Activated T-cell treated with anti-CD3 and anti-CD28 coated beads for 48 hours (primary cell): ENCODE measurements at places on chromosomes 3 and 15.

GRCh38 chr3:5186089-5186857, 1.2 kb upstream of the EDEM1 start:
- DNase-seq = no peak

GRCh38 chr3:116148881-116149851, 296.1 kb downstream of the LSAMP start:
- no peak for DNase-seq

- DNase-seq = no peak
Observed at GRCh38 chr3:62500556-62501288, 127.4 kb upstream of the FEZF2 start.

DNA sequence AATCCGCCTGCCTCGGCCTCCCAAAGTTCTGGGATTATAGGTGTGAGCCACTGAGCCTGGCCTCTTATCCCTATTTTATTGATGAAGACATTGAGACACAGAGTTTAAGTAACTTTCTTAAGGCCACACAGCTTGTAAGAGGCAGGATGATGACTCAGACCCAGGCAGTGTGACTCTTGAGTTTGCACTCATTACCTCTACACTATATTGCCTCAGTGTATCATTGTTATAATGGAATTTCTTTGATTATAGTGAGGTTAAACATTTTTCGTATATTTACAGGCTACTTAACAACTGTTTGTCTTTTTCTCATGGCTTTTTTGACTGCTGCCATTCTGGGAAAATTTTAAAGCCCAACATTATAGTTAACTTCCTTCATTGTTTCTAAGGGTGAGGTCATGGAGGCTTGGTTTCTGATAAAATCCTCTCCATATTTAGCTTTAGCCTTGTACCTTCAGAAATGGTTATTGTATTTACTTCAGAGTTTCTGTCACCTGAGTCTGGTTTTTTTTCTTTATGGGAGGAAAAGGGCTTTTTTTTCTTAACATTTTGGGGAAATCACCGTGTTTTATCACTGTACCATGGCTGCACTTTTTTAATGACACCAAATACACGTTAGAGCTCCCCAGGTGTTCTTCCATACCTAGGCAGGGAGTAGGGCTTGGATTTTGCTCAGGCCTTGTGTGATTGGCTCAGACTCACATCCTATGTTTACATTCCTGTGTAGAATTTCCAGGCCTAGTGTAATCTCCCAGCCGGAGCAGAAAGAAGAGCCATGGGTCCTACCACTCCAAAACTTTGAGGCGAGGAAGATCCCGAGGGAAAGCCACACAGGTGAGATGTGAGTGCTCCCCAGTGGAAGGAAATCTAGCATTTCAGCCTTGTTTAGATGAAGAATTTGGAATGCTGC, 6.3 kb downstream of the ZNF774 start:
- DNase-seq = no peak

DNA sequence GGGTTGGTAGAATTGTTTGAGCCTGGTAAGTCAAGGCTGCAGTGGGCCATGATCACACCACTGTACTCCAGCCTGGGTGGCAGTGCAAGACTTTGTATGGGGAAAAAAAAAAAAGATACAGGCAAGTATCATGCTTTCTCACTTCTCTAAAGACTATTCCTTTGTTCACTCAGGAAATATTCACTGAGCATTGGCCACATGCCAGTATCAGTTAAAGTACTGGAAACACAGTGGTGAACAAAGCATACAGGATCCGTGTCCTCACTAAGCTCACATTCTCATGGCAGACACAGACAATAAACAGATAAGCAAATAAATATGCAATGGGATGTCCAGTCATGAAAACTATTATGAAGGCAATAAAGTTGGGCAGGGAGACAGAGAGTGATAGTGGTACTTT, 5.1 kb upstream of the MTHFS start:
- no peak for DNase-seq

DNA sequence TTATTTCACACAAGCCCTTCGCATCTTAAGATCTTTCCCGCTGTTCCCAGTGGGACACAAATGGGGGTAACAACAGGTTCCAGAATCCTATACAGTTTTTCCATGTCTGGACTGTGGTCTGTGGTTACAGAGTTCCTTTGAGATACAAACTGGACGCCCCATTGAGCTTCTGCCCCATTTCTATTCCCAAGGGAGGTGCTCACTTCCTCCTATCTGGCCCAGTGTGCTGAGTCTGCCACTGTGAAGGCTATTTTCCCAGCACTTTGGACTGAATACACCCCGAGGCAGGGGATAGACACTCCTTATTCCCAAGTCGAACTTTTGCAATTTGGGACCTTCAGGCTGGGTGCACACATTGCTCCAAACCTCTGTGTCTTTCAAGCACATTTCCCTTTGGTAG, 44.0 kb downstream of the MESD start:
- DNase-seq = no peak

DNA sequence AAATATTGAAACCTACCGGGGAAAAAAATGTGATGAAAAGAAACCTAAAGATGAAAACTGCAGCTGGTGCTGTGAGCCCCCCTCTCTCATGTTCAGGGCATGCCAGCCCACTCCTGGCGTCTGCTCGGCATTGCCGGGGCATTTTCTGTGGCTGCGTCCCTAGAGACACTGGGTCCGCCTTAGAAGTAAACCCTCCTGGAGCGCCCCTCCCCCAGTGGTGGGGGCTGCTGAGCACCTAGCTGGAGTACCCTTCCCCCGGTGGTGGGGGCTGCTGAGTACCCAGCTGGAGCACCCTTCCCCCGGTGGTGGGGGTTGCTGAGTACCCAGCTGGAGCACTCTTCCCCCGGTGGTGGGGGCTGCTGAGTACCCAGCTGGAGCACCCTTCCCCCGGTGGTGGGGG, 24.5 kb upstream of the GABRA5 start:
- DNase-seq = no peak

DNA sequence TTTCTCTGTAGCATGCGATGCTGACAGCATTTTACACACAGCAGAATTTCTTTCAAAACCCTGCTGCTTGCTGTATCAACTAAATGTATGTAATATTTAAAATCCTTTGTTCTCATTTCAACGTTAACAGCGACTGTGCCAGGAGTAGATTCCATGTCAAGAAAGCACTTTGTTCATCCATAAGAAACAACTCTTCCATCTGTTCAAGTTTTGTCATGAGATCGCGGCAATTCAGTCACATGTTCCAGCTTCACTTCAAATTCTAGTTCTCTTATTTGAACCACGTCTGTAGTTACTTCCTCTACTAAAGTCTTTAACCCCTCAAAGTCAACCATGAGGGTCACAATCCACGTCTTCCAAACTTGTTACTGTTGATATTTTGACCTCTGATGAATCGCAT, 50.6 kb downstream of the SMARCC1 start:
- DNase-seq = no peak

DNA sequence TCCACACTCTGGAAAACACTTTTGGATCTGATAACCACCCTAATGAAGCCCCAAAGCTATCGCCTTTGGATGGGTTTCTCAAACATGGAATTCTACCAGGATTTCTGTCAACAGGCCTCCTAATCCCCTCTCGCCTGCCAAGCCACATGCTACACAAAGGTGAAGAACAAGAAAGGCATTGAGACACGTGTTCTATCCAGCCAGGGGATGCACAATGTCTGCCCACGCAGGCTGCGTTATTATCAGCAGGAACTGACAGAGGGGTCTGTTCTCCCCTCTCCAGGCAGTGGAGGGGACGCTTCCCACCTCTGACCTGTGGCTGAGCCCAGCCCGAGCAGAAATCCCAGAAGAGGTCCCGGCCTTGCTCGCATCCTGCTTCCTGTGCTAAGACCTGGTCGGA, 45.4 kb upstream of the THBS1 start:
- DNase-seq = no peak

DNA sequence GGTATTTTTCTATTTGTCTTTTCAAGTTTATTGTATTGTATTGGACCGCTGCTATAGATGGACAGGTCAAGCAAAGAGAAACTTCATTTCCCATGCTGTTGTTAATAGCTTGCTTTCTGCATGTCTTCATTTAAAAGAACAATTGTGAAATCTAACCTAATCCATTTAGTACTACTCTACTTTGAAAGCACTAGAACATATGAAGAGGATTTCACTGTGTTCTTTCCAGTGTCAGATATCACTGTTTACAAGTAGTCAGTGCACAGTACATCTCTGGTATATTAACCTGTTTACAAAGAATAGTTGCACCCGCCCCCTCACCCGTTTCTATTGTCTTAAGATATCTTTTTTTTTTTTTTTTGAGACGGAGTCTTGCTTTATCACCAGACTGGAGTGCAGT, 21.8 kb upstream of the EDEM1 start:
- DNase-seq = no peak

- no peak for DNase-seq
Observed at GRCh38 chr3:12536423-12536822, 8.9 kb downstream of the MKRN2OS start.

DNA sequence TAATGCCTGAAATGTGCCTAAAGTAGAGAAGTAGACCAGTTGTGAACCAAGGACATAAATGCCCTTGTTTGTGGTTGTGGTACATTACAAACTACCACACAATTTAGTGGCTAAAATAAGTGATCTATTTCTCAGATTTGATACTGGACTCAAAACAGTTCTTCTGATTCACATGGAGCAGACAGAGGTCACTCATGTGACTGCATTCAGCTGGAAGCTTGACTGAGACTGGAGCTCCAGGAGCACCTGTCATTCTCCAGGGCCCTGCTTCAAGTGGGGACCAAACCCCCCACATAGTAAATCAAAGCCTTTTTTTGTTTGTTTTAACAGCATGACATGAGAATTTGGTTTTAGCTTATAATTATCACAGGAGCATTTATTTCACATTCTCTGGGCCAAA, 301.2 kb downstream of the OXSM start:
- DNase-seq = no peak

- no peak for DNase-seq
Observed at GRCh38 chr3:99803297-99803696, 14.4 kb upstream of the CMSS1 start.

DNA sequence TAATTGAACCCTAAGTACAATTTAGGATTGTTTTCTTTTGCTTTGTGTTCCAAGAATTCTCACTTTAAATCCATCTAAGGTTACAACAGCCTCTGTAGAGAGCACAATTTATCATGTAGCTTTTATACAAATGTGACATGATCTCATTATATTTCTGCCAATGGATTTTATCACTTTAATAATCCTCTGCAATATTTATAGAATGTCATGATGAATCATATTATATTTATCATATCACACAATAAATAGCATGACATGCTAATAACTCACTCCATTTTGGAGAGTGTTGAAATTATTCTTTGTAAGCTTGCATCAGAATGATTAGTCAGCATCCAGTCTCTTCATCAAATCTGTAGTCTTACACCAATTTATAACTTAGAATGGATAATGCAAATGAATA, 280.6 kb upstream of the ZNF717 start:
- DNase-seq = no peak

DNA sequence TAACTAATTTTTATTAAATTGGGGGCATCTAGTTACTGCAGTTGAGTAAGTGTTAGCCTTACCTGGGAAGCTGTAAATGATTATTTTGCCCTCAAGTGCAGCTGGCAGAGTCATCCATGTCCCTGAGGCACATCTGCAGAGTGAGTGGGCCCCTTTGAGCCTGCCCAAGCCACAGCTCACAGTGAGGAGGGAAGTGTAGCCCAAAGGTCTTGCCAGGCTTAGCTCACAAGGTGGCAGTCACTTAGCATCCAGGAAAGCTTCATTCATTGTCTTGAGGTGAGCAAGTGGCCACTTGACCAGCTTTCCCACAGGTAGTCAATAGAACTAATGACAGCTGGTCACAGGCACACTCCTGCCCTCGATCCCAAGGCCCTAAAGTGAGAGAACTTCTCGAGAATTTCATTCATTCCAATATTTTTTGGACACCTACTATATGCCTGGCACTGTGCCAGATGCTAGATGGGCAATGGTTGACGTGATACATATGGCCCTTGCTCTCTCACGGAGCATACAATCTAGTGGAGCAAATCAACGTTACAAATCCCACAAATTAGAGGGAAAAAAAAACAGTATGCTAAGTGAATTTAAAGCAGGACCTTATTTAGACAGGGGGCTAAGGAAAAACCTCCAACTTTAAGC, 163.3 kb upstream of the IL12A start:
- DNase-seq = no peak

- DNase-seq = no peak
Observed at GRCh38 chr3:183098536-183099025, 715 bp downstream of the MCCC1 start.

- no peak for DNase-seq
Observed at GRCh38 chr3:183253528-183254486, 754 bp downstream of the B3GNT5 start.

- no peak for DNase-seq
Observed at GRCh38 chr3:128173849-128174248, 20.6 kb downstream of the EEFSEC start.

DNA sequence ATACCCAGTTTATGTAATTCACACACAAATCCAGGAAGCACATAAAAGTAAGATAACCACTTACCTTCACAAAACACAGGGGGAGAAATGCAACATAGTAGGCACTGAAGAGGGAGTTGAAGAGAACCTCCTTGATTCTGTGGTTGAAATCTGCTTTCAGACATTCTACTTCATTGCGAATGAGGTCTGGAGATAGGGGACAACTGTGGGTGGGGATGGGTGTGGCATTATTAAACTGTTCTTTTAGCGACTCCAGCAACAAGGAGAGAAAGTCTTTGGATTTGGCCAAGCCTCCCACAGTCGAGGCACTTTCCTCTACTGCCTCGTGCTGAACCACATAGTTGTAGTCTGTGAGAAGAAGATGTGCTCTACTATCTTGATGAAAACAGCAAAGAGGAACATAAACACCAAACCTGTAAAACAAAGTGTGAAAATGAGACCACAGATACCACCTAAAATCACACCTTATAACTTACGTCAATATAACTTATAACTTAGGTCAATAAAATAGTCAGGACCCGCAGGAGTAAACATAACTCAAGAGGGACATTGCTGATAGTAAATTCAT, 25.6 kb downstream of the TMEM39A start:
- DNase-seq = no peak

DNA sequence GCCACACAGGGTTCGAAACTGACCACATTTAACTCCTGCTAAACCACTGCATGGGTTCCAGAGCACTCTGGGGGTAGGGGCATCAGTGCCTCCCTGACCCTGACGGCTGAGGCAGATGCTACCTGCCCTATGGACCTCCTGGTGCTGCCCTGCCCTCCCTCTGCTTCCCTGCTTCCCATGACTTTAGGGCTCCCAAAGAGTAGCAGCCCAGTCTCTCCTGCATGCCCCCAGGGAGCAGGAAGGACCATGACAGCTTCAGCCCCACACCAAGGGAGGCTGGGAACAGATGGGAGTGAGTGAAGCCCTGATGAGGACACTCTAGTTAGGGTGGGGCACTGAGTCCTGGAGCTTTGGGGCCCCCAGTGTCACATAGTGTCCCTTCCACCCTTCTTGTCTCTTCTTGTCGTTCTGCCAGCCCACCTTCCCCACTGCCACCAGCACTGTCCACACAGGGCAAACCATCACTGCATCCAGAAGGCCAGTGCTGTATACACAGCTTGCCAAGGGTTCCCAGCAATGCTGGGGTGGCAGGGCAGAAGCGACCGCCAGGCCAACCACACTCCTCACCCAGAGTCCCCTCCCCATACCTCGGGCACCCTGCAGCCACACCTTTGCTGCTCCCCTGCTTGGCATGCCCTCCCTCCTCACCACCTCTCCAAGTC, 31.0 kb downstream of the SRPRB start:
- DNase-seq = no peak

- DNase-seq = no peak
Observed at GRCh38 chr15:63969652-63970421, 76.4 kb downstream of the DAPK2 start.

- DNase-seq = no peak
Observed at GRCh38 chr15:79160211-79160610, 69.6 kb upstream of the RASGRF1 start.
